ENCODE measurements at places on chromosomes 4 and X.

DNA sequence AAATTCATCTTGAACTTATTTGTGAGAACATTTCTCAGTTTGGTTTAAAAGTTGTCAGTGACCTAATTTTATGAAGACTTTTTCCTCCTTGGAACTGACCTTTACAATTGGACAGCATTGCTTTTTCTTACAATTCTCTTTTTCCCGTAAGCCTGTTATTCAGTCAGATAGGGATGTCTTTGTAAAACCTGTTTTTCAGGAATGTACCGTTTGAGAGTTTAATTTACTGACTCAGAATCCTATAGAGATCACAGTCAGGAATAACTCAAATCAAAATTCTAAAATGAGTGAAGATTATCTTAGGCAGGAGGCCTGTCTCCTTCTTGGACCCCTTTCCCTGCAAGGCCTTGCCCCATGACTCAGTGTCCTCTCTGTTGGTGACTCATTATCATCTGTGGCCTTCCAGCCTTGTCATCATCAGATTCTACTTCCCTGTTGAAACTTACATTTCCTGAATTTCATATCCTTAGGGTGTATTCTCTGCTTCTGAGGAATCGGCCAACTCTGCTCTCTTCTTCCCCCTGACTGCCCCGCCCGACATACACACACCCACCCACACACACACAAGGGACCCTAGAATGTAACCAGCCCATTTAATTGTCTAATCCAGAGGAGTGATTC lies 99.8 kb downstream of the ARHGAP10 start:
- no peak overlapping the region for H3K27ac ChIP-seq
- H3K4me3 ChIP-seq: no peak overlapping the region
- no peaks in the 10 kb centered on the region for H3K4me1 ChIP-seq
- DNase-seq: no peak

GRCh38 chr4:101853028-101853427 lies 62.5 kb downstream of the BANK1 start:
- no peaks in the 10 kb centered on the region for H3K4me1 ChIP-seq
- H3K27me3 ChIP-seq: no peaks in the 10 kb centered on the region
- no peak overlapping the region for H3K27ac ChIP-seq
- no peaks in the 10 kb centered on the region for H3K36me3 ChIP-seq
- no peak for DNase-seq

DNA sequence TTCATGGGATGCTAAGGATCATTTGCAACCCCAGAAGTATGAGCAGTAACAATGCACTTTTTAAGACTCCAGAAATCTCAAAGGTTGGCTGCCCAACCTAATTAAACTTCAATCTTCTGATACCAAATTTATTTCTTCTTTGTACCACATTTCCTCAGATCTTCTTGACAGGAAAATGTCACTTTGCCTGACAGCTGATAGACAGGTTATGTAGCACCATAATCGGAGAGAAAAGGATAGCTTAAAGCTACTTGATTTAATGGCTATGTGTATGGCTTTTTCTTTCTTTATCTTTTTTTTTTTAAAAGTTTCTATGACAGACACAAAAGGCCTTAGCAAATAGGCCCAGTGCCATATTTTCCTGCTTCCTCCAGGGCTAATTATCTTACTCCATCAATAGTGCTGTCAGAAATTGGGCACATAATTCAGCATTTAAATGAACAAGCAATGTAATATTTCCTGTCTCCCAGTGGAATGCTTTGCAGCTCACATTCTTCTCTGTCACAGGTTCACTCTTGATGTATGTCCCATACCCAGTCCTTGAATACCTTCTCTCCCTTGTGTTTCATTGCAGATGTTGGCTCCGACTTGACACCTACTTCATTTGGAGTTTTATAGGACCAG lies 795.7 kb downstream of the ADGRL3 start:
- H3K4me3 ChIP-seq: no peak overlapping the region
- no peak overlapping the region for H3K27ac ChIP-seq
- H3K36me3 ChIP-seq: no peaks in the 10 kb centered on the region
- no peaks in the 10 kb centered on the region for H3K27me3 ChIP-seq
- no peak for DNase-seq

GRCh38 chrX:63012574-63012973 lies 338.6 kb downstream of the SPIN4 start:
- no peak overlapping the region for H3K4me3 ChIP-seq
- H3K27me3 ChIP-seq: no peaks in the 10 kb centered on the region
- peak; percentile 5 for DNase-seq
- no peaks in the 10 kb centered on the region for H3K4me1 ChIP-seq
- H3K27ac ChIP-seq: no peak overlapping the region

DNA sequence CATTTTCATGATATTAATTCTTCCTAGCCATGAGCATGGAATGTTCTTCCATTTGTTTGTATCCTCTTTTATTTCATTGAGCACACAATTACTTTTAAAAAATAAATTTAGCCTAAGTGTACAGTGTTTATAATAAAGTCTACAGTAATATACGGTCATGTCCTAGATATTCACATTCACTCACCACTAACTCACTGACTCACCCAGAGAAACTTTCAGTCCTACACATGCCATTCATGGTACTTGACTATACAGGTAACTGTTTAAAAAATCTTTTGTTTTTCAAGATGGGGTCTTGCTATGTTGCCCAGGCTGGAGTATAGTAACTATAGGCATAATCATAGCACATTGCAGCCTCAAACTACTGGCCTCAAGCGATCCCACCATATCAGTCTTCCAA lies 348.1 kb downstream of the RAPGEF2 start:
- DNase-seq: no peak
- H3K4me3 ChIP-seq: no peak overlapping the region
- no peak overlapping the region for H3K27ac ChIP-seq
- H3K36me3 ChIP-seq: no peaks in the 10 kb centered on the region
- H3K4me1 ChIP-seq: no peaks in the 10 kb centered on the region
- H3K27me3 ChIP-seq: no peaks in the 10 kb centered on the region

GRCh38 chr4:59689149-59689548 lies 1511.0 kb upstream of the ADGRL3 start:
- H3K36me3 ChIP-seq: no peaks in the 10 kb centered on the region
- H3K27me3 ChIP-seq: no peaks in the 10 kb centered on the region
- no peak overlapping the region for H3K27ac ChIP-seq
- no peaks in the 10 kb centered on the region for H3K4me1 ChIP-seq
- no peak overlapping the region for H3K4me3 ChIP-seq
- DNase-seq: no peak

GRCh38 chrX:14352511-14352910 lies 176.8 kb upstream of the GLRA2 start:
- DNase-seq: no peak
- no peaks in the 10 kb centered on the region for H3K4me1 ChIP-seq
- H3K4me3 ChIP-seq: no peak overlapping the region
- H3K27me3 ChIP-seq: no peaks in the 10 kb centered on the region
- no peak overlapping the region for H3K27ac ChIP-seq
- H3K36me3 ChIP-seq: no peaks in the 10 kb centered on the region

GRCh38 chr4:101791182-101791558 lies 640 bp downstream of the BANK1 start:
- no peaks in the 10 kb centered on the region for H3K36me3 ChIP-seq
- H3K4me3 ChIP-seq: no peak overlapping the region
- no peak overlapping the region for H3K27ac ChIP-seq
- H3K27me3 ChIP-seq: no peaks in the 10 kb centered on the region
- no peak for DNase-seq

- no peaks in the 10 kb centered on the region for H3K27me3 ChIP-seq
- no peaks in the 10 kb centered on the region for H3K36me3 ChIP-seq
- no peak for DNase-seq
- no peak overlapping the region for H3K27ac ChIP-seq
- H3K4me1 ChIP-seq: no peaks in the 10 kb centered on the region
These were observed 1686.5 kb upstream of the PCDH7 start for GRCh38 chr4:29033703-29034102.

- H3K27me3 ChIP-seq: no peaks in the 10 kb centered on the region
- DNase-seq: no peak
- H3K4me3 ChIP-seq: no peak overlapping the region
These were observed 43.7 kb downstream of the TMPRSS11E start for GRCh38 chr4:68490826-68491457.

- DNase-seq: no peak
- H3K4me1 ChIP-seq: no peaks in the 10 kb centered on the region
- no peaks in the 10 kb centered on the region for H3K36me3 ChIP-seq
These were observed 29.0 kb upstream of the C4orf50 start for GRCh38 chr4:6047130-6047673.

- no peaks in the 10 kb centered on the region for H3K27me3 ChIP-seq
- no peaks in the 10 kb centered on the region for H3K36me3 ChIP-seq
- no peaks in the 10 kb centered on the region for H3K4me1 ChIP-seq
- DNase-seq: no peak
- no peak overlapping the region for H3K4me3 ChIP-seq
- no peak overlapping the region for H3K27ac ChIP-seq
These were observed 21.5 kb upstream of the LRAT start for GRCh38 chr4:154722262-154722661.

DNA sequence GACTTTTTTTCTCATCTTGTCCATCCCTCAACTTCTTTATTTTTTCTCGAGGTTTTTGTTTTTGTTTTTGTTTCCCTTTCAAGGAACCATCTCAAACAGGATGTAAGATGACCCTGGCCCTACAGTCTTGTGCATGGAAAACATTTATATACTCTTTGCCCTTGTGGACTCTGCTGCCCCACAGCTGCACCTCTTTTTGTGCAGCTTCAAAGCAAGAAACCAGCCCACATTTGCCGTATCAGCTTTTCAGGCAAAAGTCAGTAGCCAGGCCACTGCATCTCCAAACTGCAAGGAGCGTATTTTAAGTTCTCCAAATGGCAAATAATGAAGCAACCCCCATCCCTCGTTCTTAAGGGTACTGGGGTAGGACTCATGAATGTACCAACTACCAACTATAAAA lies 756.5 kb downstream of the C4orf33 start:
- H3K36me3 ChIP-seq: no peaks in the 10 kb centered on the region
- DNase-seq: no peak
- no peak overlapping the region for H3K27ac ChIP-seq
- H3K27me3 ChIP-seq: no peaks in the 10 kb centered on the region

- no peak for DNase-seq
- no peak overlapping the region for H3K27ac ChIP-seq
- H3K4me3 ChIP-seq: no peak overlapping the region
- no peaks in the 10 kb centered on the region for H3K4me1 ChIP-seq
- no peaks in the 10 kb centered on the region for H3K36me3 ChIP-seq
These were observed 58.0 kb downstream of the PJA1 start for GRCh38 chrX:69107231-69107739.

- H3K27me3 ChIP-seq: no peaks in the 10 kb centered on the region
- no peak for DNase-seq
- peak overlapping the region; percentile 44 for H3K27ac ChIP-seq
- H3K36me3 ChIP-seq: no peaks in the 10 kb centered on the region
These were observed 30.2 kb upstream of the FAM9C start for GRCh38 chrX:13074297-13075262.

GRCh38 chr4:174281182-174281737 lies 2.2 kb downstream of the FBXO8 start:
- no peaks in the 10 kb centered on the region for H3K27me3 ChIP-seq
- peaks cover 47% of the 10 kb centered on the region for H3K4me1 ChIP-seq
- no peak overlapping the region for H3K27ac ChIP-seq
- H3K4me3 ChIP-seq: no peak overlapping the region
- peaks cover 4% of the 10 kb centered on the region for H3K36me3 ChIP-seq
- no peak for DNase-seq

- no peak for DNase-seq
- no peak overlapping the region for H3K27ac ChIP-seq
- no peak overlapping the region for H3K4me3 ChIP-seq
- no peaks in the 10 kb centered on the region for H3K4me1 ChIP-seq
These were observed 95.5 kb downstream of the NSUN7 start for GRCh38 chr4:40845154-40845835.

GRCh38 chr4:86918539-86919072 lies 16.2 kb upstream of the AFF1 start:
- H3K36me3 ChIP-seq: no peaks in the 10 kb centered on the region
- H3K4me3 ChIP-seq: no peak overlapping the region
- no peak for DNase-seq
- H3K4me1 ChIP-seq: 0 out of 2 replicates have a peak, but pooled peaks cover 2% of the 10 kb centered on the region

GRCh38 chrX:31178769-31179125 lies 106.9 kb upstream of the FTHL17 start:
- H3K4me3 ChIP-seq: no peak overlapping the region
- H3K27ac ChIP-seq: no peak overlapping the region
- no peaks in the 10 kb centered on the region for H3K4me1 ChIP-seq

DNA sequence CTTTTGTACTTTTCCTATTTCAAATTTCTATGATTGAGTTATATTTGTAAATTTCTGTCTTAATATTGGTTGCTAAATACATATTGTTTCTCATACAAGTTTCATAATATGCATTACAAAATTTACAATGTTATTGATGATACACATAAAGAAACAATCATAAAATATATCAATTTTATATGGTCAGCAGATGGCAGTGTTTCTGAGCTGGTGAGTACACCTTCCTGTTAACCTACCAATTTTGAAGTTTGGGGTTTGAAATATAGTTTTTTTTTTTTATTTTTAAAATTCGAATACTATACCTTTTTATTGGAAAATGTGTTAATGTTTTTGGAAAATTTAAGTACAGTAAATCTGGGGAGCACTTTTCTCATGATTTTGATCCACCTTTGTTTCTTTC lies 1953.1 kb upstream of the ADGRL3 start:
- H3K4me3 ChIP-seq: no peak overlapping the region
- no peak for DNase-seq
- peaks cover 8% of the 10 kb centered on the region for H3K4me1 ChIP-seq
- H3K27ac ChIP-seq: no peak overlapping the region
- no peaks in the 10 kb centered on the region for H3K27me3 ChIP-seq

DNA sequence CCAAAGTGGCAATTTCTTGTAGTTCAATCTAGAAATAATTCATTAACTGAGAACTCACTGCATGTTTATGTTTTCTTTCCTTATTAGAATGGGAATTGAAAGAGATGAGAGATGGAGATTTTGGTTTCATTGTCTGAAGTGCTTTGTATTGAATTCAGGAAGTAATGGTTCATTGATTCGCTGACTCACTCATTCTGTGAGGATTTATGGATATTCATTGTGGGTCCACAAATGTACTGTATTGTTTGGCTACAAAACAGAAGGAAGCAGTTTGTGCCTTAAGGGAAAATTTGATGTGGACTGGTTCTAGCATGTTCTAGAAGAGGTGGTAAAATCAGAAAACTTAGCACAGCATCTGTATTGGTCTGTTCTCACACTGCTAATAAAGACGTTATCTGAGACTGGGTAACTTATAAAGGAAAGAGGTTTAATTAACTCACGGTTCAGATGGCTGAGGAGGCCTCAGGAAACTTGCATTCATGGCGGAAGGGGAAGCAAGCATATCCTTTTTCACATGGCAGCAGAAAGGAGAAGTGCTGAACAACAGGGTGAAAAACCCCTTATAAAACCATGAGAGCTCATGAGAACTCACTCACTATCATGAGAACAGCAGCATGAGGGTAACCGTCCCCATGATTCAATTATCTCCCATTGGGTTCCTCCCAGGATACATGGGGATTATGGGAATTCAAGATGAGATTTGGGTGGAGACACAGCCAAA lies 132.3 kb upstream of the VCX3A start:
- H3K4me3 ChIP-seq: no peak overlapping the region
- no peaks in the 10 kb centered on the region for H3K36me3 ChIP-seq
- no peak overlapping the region for H3K27ac ChIP-seq
- H3K27me3 ChIP-seq: no peaks in the 10 kb centered on the region
- H3K4me1 ChIP-seq: no peaks in the 10 kb centered on the region
- DNase-seq: no peak

GRCh38 chrX:41031256-41031967 lies 53.8 kb upstream of the USP9X start:
- no peaks in the 10 kb centered on the region for H3K36me3 ChIP-seq
- no peaks in the 10 kb centered on the region for H3K4me1 ChIP-seq
- no peaks in the 10 kb centered on the region for H3K27me3 ChIP-seq
- no peak overlapping the region for H3K27ac ChIP-seq
- no peak overlapping the region for H3K4me3 ChIP-seq

All from DND-41 (cell line).